CD4-positive, alpha-beta T cell treated with Interleukin-15 for 4 hours (primary cell): ENCODE measurements at places on chromosomes 6 and 20.

GRCh38 chr20:2416541-2417212, 36.0 kb downstream of the TGM6 start:
- DNase-seq = no peak

GRCh38 chr6:1624058-1624850, 14.5 kb downstream of the FOXC1 start:
- no peak for DNase-seq

DNA sequence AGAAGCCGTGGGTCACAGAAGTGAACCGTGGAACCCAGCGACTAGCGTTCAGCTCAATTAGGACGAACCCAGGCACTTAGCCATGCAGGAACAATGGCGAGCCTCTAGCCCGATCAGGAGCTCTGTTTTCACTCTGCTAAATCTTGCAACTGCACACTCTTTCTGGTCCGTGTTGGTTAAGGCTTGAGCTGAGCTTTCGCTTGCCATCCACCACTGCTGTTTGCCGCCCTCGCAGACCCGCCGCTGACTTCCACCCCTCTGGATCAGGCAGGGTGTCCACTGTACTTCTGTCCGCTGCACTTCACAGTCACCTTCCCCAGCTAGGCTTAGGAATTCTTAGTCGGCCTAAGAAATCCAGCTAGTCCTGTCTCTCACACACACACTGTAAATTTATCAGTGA, 25.7 kb upstream of the SLC32A1 start:
- DNase-seq = no peak

DNA sequence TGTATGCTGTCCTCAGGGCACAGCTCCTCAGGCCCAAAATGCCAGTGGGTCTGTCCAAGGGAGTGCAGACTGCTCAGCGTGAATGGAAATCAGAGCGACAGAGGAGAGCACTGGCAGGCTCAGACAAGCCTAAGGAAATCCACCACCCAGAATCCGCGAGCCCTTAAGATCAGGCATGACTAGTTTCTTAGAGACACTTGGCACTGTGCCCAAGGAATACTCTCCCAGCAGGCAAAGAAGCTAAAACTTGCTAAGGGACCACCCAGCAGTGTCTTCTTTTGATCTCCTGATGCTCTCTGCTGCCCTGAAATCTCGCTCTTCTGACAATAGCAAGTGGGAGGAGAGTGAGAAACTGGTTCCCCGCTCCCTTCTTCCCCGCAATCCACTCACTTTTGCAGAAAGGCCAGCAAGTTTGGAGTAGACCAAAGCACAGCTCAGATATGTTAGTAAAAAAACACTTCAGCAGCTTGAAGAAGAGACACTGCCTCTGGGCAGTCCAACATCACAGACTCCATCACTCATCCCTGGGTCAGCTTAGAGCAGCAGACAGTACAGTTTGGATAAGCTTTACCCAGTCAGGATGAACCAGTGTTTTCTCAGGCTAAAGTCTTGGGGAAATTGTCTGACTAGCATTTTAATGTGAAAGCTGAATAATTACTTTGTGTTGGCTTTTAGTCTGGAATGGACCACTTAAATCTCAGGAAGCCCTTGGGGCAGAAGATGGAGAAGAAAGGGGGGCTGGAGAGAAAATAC, 32.4 kb downstream of the TRAF3IP2 start:
- DNase-seq = no peak

- no peak for DNase-seq
Measured at GRCh38 chr6:161542346-161542980, 268.6 kb upstream of the AGPAT4 start.

DNA sequence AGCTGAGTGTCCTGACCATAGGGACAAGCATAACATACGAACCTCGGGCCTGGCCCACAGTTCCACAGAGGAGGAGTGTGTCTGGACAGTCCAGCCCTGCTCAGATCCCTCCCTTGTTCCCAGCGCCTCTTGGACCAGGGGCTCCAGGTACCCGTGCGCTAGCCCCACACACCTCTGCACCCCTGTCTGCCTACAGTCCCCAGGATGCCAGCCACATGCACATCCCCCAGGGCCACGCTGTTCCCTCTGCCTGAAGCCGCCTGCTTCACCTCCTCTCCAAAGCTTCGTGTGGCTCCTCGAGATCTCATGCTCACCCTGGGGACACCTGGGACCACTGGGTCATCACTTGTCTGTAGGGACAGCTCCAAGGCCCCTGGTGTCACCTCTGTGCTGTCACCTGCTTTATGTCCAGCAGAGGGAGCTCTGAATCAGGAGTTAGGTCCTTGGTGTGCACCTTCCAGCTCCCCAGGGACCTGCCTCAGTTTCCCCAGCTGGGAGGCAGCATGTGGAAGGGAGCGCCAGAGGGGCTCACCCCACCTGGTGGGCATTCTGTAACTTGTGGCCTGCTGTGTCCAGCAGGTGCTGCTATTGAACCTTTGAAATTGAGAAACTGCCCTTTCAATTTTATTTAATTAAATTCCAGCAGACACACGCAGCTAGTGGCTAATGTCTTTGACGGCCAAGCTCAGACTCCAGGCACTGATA, 7.3 kb upstream of the YTHDF1 start:
- peak; percentile 51 for DNase-seq

- no peak for DNase-seq
Measured at GRCh38 chr6:128117916-128118315, 217.1 kb upstream of the THEMIS start.

GRCh38 chr20:58297394-58297793, 12.1 kb upstream of the RAB22A start:
- no peak for DNase-seq

DNA sequence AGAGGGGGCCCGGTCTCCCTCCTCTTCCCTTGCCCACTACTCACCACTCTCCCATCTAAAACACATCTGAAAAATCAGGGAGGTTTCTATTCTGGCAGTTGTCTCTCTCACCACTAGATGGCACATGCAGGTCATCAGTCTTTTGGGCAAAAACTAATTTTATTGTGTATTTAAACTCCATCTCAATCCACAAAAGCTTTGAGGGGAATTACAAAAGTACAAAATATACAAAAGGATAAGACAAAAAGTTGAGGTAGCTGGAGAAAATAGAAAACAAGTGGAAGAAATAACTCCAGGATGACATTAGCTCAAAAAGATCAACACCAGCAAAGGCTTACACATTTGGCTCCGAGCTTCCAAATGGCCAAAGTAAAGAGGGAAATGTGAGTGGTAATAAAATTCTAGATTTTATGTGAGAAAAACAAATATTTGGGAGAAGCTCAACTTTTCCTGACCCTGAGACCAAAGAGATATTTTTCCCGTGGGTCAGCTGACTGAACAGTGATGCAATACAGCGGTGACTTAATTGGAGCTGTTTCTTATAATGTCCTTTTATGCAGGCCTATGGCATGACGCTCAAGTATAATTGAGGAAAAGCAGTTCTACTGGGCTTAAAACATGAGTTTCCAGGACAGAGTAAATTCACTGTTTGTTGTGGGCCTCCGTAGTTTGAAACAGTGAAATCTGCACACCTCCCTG, 79.8 kb upstream of the CHD6 start:
- peak; percentile 48 for DNase-seq

- no peak for DNase-seq
Measured at GRCh38 chr6:16973051-16973450, 128.8 kb upstream of the STMND1 start.

DNA sequence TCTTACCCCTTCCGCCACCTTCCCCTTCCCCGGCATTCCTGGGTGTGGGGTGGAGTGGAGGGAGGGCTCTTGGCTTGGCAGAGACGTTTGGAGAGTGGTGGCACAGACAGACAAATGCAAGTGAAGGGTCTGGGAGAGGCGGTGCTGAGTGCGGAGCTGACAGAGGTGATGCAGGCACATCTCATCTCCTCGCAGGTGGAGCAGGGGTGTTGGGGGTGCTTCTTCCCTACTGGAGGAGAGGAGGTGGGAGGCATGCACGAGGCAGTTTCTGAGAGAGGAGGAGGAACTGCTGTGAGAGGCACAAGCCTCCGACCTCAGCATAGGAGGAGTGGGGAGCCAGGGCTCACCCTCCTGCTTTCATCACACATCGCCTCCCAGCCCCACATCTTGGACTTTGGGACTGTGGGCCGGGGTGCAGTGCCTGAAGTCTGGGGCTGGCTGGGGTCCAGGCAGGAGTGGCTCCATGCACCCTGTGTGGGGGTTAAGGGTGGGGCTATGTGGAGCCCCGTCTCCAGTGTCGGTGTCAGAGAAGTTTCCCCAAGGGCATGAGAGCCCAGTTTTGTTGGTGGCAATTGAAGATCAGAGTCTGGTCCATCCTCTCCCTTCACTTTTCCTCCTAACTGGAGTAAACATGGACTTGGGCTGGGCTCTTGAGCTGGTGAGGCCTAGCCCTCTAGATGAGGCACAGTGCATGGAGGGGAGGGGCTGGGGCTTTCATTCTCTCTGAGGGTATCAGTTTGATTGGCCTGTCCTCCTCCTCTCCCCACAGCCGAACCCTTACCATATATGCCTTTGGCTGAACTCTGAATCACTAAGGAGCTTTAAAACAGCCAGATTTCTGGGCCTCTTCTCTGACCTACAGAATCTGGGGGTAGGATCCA, 20.2 kb upstream of the SLC22A7 start:
- DNase-seq = no peak

- DNase-seq = no peak
Measured at GRCh38 chr20:3014179-3014578, 29.2 kb upstream of the GNRH2 start.

DNA sequence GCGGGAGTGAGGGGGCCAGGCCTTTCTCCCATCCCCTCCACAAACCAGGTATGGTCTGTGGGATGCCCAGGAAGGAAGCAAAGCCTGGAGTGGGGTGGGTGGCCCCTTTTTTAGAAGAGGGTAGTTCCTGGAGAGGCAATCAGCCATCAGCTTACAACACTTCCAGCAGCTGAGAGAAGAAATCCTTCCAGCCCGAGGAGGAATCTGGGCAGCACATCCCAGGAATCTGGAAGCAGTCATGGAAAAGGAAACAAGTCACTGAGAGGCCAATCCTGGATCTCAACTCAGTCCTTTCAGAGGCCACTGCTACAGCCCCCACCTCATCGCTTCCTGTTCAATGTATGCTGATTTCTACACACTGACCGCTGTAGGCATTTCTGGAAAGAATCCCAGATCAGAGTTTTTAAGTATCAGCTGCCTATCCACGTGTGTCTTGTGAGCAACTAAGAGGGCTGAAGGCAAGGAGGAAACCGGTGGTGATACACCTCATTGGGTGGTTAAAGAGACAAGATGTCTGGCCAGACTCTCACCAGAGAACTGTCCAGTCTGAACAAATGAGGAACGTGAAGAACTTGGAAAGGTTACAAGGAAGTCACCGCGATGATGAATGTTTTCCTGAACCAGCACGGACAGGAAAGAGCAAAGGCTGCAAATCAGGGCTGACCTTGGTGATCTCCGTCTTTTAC, 92.9 kb upstream of the SHLD1 start:
- DNase-seq = no peak

- DNase-seq = no peak
Measured at GRCh38 chr20:30985386-30985785, 272.1 kb upstream of the DEFB115 start.

GRCh38 chr20:35523298-35523888, 6.1 kb downstream of the C20orf173 start:
- DNase-seq = peak; percentile 19

DNA sequence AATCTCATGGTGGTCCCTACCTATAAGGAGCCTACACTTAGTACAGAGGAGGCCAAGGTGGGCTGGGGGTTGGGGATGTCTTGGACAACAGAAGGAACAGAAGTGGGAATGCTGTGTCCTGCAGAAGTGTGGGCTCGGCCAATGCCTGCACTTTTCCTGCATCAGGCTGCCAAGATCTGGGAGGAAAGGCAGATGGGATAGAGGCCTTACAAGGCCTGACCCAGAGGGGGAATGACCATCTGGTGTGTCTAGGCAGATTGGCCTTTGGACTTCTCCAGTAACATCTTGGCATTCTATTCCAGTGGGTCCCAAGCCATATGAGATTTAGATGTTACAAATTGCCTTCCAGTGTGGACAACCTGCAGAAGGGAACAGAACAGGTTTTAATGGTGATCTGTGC, 124.7 kb upstream of the GPR6 start:
- DNase-seq = no peak

DNA sequence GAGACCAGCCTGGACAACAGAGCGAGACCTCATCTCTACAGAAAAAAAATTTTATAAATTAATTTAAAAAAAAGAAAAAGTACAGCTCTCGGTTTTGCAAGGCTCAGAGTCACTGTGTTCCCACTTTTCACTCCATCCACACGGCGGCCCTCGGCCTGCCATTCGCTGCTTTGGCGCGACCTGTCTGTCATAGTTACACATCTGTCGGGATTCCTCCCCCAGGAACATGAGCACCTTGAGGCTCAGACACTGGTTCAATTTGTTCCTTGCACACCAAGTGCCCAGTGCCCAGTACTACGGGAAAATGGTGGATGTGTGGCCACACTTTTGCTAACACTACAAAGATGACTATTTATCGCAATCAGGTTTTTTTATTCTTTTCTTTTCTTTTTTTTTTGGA, 8.4 kb downstream of the CTSZ start:
- DNase-seq = no peak

- peak; percentile 68 for DNase-seq
Measured at GRCh38 chr6:133951881-133952814, 876 bp upstream of the TBPL1 start.

DNA sequence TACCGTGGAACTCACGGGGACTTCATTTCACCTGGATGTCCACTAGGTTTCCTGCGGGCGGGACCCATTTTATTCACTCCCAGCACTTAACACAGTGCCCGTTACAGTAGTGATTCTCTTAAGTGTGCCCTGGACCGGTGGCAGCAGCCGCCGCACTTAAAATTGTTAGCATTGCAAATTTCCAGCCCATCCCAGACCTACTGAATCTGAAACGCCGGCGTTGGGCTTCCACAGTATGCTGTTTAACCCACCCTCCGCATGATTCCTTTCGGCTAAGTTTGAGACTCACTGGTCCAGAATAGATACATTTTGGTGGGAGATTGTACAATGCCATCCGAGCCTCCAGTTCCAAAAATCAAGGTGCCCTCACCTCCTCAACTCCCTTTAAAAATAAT, 967 bp downstream of the SMPDL3A start:
- no peak for DNase-seq

- DNase-seq = peak; percentile 67
Measured at GRCh38 chr6:44074439-44074812, 52.8 kb downstream of the MRPL14 start.
